ENCODE measurements at places on chromosomes 2 and 18.

- no peak for DNase-seq
These were observed 96.0 kb downstream of the SOS1 start for GRCh38 chr2:39024833-39025232.

GRCh38 chr2:113124181-113124961 lies 3.0 kb upstream of the IL1RN start:
- no peak for DNase-seq

DNA sequence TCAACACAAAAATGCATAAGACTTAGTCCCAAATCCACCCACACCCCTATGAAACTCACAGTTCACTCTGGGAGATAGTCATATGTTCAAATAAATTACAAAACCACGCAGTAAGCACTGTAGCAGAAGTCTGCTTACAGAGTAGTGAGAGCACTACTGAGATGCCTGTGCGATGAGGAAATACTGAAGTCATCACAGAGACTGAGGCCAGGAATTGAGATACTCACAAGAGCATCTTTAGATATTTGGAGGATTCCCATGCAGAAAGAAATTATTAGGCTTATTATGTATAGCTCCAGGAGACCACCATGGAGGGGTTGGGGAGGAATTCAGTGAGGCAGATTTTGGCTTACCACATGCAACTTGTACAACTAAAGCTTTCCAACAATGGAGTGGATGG lies 82.3 kb downstream of the ANTXR1 start:
- no peak for DNase-seq

DNA sequence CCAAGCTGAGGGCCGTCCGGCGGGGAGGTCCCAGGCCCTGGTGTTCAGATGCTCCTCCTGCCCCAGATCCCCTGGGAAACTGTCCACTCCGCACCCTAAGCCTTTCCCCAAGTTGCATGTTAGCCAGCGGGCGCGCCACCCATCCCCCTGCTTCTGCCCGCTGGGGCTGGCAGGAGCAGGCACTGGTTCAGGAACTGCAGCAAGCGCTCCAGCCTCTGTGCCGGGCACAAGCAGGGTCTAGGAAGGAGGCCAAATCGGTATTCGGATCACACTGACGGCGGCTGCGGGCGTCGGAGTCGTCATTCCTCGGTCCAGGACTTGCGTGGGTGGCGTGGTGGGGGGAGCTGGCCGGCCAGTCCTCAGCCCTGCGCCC lies 53.7 kb downstream of the FAM168B start:
- no peak for DNase-seq

- DNase-seq: no peak
These were observed 121.0 kb downstream of the KLHL29 start for GRCh38 chr2:23505984-23506380.

DNA sequence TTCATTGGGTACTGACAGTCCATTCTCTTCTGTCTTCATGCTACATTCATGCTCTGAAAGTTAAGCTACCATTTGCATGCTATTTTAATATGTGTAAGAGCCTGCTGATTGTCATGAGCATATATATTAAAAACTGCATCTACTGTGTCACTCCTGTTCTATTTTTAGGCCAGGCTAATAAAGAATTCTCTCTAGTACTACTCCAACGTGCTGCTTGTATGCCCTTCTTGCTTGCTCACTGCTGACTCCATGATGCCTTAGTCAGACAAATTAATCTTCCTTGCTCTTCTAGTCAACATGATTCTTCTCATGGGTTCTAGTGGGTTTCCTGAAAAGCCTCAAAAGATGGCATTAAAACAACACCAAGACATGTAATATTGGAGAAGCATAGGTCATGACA lies 1600.1 kb downstream of the DPP10 start:
- DNase-seq: no peak

- DNase-seq: no peak
These were observed 279.3 kb downstream of the CDH20 start for GRCh38 chr18:61612517-61612916.
